Stimulated activated CD4-positive, alpha-beta T cell treated with anti-CD3 and anti-CD28 coated beads, TNF-alpha, amount 100 ng/mL, for 1 hour (primary cell): ENCODE measurements at places on chromosomes 5 and 9.
A peak's percentile ranks its signal among the peaks of the same experiment; 100 is the strongest.

DNA sequence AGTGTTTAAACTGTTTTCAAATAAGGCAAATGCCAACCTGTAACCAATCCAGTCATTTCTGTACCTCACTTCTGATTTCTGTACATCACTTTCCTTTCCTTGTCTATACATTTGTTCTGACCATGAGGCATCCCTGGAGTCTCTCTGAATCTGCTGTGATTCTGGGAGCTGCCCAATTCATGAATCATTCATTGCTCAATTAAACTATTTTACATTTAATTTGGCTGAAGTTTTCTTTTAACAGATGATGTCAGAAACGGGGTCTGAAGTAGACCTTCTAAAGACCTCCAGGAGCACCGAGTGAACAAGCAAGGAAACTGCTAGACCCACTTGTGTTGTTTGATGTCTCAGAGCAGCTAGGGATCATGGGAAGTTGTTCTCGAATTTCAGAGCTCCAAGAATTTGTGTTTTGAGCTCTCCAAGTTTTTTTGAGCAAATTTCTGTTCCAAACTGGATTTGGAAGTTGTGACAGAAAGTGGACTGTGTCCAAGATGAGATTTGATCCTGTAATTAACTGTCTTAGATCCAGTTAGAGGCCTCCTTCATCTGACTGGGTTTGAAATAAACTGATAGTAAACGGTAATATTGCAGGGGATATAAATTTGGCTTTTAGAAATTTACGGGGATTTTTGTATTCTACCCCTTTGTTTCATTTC is 490.8 kb upstream of the ST8SIA4 start:
- no peak for DNase-seq

DNA sequence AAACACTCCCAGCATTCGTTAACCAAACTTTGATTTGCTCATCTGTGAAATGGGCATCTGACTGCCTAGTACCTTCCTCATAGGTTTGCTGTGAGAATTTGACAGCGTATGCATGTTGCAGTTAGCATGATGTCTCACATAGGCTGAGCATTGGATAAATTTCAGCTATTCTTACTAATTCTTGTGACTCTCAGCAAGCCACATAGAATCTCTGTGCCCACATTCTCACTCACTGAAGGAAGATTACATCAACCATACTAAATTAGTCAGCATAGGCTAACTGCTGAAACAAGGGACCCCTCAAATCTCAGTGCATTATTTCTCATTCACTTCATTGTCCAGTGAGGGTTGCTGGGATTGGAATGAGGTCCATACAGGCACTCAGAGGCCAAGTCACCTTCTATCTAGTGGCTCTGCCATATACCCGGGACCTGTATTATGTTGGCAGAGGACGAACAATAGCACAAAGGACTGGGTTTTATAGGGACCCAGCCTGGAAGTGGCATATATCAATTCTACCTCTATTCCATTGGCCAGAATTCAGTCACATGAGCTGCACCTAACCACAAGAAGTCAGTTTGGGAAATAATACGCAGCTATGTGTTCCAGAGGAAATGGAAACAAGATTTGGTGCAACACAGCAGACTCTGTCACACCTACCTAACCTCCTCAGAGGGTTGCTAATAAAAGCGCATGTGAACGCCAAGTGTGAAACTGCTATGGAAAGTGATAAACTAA is 4.2 kb upstream of the PTGER4 start:
- no peak for DNase-seq

- no peak for DNase-seq
Observed at GRCh38 chr5:32302835-32303754, 9.6 kb downstream of the MTMR12 start.

- no peak for DNase-seq
Observed at GRCh38 chr9:94014066-94014654, 59.0 kb upstream of the BARX1 start.

DNA sequence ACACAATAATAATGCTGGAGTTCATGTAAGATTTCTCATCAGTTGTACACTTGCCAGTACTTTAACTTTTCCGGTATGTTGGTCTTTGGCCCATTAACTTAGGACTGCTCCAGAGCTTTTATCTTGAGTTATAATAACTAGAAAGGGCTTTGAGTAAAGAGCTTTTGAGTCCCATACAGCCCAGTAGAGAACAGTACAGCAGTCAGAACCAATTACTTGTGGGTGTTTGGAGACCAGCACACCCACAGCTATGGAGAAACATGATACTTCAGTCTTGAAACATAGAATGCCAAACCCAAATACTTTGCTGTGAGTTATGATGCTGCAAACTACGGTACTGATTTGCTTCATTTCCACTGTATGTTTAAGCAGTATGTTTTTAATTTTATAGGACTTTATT is 374.3 kb downstream of the CCDC171 start:
- no peak for DNase-seq

- DNase-seq, result no peak
Observed at GRCh38 chr9:136075881-136076678, 19.0 kb downstream of the NACC2 start.

- no peak for DNase-seq
Observed at GRCh38 chr9:117815315-117815714, 111.1 kb downstream of the TLR4 start.

DNA sequence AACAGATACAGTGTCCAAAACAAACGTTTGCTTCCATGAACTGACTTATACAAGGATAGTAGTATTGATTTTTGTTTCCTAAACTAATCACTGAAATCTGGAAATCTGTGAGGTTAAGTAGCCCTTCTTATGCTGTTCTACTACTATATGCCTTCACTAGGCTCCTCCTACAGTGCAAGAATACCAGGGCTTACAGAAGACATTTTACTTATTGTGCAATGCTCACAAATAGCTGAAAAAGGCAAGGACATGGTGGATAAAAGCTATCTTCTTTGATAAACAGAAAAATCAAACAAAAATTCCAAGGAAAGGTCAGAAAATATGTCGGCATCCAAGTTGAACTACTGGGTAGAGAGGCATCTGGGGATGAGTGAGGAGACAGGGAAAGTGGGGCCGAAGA is 61.9 kb downstream of the OXCT1 start:
- no peak for DNase-seq

DNA sequence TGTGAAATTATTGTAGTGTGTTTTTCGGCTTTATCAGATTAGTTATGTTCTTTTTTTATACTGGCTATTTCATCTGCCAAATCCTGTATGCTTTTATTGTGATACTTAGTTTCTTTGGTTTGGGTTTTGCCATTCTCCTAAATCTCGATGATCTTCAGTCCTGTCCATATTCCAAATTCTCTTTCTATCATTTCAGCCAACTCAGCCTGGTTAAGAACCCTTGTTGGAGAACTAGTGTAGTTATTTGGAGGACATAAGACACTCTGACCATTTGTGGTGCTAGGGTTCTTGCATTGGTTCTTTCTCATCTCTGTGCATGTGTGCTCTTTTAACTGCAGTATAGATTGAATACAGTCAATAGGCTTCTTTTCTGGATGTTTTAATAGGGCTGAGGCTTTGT is 187.0 kb upstream of the CCNH start:
- DNase-seq, result no peak

DNA sequence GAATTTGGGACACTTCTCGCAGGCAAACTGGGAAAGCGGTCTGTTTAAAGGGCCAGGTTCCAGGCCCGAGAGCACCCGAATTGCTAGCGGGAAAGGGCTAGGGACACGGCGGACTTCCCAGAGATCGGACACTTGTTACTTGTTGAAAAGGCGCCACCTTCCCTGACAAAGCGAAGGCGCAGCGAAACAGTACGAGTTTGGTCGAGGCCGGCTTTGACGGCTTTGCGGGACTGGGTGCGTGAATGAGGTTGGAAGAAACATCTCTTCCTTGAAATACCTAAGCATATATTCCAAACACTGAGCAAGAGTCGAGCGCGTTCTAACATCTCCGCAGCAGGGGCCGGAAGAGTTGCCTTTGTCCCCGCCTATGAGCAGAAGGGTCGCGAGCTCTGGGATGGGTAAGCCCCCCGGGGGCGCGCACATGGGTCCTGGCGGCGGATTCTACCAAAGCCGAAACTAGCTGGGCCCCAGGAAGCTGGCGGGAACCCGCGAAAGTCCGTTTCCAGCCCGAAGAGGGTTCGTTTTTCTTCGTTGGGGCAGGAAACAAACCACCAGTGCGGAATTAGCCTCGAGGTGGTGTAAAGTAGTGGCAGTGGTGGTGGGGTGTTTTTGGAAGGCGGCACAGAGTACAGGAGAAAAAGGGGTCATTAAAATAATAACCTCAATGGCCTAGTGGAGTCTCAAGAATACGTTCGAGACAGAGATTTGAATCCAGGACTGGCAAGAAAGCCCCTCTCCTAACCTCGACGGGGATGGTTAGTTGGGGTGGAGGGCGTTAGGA is 1.5 kb downstream of the GDNF start:
- DNase-seq, result no peak

DNA sequence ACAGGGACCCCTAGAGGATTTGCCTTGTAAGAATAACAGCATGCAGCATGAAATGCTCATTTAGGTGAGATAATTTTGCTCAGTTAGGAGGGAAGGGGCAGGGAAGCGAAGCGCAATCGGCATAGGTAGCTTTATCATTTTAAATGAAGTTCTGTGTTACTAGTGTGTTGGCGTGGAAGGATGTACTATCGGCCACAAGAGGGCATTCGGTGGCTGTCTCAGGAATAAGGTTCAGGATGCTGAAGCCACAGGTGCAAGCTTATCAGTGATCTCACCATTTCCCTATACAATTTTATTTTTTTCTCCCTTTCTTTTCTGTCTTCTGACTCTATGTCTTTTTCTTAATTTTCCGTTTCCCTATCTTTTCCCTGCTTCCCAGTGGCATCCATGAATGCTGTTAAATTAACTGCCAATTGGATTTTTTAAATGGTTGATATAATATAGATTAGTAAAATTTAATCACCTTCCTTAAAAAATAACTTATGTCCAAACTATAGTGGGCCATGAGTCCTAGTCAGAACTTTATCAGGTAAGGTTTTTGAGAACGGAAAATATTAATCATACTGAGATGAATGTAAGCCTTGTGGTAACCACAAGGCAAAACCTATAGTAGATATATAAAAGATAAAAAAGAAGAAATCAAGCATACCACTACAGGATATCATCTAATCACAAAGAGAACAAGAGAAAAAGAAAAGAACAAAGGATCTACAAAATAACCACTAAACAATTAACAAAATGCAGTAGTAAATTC is 1.2 kb upstream of the INSL6 start:
- peak; percentile 44 for DNase-seq

GRCh38 chr9:37426846-37427245 is 4.3 kb downstream of the GRHPR start:
- DNase-seq, result no peak

DNA sequence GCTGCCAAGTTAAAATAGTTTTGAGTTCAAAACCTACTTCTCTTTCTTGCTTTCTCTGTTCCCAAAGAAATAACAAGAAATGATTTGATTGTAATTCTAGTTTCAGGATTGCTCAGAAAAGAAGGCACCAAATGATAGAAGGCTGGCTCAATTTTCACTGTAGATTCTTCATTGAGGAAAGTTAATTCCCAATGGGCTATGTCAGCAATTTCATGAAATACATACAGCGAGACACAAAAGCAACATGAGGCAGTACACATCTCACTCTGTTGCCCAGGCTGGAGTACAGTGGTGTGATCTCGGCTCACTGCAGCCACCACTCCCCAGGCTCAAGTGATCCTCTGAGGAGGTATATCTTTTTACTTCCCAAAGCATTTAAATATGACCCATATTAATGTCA is 1659.9 kb upstream of the C9orf72 start:
- DNase-seq, result no peak

DNA sequence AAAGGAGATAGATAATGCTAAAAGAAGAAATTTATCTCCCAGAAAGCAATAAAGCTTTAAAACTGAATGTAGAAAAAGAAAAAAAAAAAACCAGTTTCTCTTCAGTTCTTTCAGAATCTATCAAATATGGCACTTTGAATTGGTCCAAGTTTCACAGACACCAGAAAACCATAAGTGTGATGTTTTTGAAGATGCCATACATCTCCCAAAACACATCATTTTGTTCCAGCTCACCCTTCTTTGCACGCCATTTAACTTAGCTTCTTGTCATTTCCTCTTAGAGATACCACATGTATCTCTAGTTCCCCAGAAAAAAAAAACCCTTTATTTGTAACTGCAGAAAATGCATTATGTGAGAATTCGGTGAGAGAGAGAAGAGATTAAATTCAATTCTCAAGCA is 46.1 kb upstream of the MAMDC2 start:
- DNase-seq, result no peak

DNA sequence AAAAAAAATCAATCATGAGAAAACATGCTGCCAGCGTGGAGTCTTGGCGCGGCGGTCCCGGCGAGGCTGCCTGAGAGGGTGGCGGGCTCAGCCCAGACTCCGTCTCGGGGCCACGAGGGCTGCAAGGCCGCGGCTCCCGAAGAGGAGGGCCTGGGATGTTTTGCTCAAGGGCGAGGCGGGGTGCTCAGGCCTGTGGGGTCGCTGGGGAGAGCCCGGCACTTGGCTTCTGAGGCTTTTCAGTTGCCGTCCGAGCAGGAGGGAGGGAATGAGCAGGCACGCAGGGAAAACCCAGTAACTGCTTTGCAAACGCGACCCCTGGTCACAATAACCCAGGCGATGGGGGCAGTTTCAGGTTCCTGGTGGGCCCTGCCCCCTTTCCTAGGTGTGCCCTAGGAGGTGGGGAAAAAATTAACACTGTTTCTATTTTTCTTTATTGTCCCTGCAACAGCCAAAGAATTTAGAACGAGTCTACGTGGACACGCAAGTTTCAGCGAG is 3.2 kb upstream of the IRX2 start:
- DNase-seq, result no peak

- DNase-seq, result no peak
Observed at GRCh38 chr5:72510610-72511181, 3.5 kb upstream of the ZNF366 start.

DNA sequence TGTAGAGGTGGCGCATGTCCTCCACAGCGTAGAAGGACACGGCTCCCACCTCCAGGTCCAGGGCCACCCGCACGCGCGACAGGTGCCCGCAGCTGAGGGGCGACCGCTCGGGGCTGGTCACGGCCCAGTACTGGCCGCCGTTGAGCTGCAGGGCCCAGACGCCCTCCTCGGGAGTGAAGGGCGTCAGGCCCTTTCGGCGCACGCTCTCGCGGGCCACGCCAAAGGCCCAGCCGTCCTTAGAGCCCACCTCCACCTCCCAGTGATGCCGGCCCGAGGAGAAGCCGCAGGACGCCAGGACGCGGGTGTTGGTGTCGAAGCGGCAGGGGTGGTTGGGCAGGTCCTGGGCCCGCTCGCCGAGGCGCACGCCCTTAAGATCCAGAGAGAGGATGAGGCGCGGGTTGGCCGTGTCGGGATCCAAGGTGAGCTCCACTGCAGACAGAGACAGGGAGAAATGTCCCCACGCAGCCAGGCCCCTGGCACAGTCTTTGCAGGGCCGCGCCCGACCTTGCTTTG is 9.7 kb downstream of the TRIM7 start:
- no peak for DNase-seq

- DNase-seq, result no peak
Observed at GRCh38 chr5:135535820-135536801, at the start of gene NEUROG1. Gene NEUROG1, minus strand, starts transcription at chr5:135535964. Its CDS starts 274 bp downstream, at chr5:135535690.

- no peak for DNase-seq
Observed at GRCh38 chr9:83285445-83286225, 222.7 kb upstream of the RASEF start.

DNA sequence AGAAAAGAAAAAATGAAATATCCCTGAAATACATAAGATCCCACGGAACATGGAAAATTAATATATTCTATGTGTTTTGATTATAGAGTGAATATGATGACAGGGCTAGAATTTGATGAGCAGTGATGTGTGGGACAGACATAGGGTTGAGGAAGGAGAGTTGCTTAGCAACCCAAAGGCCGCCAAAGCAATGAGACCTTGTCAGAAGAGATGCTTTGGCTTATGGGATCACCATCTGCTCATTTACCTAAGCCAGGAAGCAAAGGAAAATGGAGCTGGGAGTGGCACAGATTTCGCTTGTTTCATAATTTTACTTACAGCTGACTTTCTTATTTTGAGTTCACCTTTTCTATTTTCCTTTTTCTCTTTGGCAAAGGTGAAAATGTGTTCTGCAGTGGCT is 20.9 kb upstream of the HAPLN1 start:
- no peak for DNase-seq
